ENCODE measurements at places on chromosomes 5 and 9.
A peak's percentile ranks its signal among the peaks of the same experiment; 100 is the strongest.

DNA sequence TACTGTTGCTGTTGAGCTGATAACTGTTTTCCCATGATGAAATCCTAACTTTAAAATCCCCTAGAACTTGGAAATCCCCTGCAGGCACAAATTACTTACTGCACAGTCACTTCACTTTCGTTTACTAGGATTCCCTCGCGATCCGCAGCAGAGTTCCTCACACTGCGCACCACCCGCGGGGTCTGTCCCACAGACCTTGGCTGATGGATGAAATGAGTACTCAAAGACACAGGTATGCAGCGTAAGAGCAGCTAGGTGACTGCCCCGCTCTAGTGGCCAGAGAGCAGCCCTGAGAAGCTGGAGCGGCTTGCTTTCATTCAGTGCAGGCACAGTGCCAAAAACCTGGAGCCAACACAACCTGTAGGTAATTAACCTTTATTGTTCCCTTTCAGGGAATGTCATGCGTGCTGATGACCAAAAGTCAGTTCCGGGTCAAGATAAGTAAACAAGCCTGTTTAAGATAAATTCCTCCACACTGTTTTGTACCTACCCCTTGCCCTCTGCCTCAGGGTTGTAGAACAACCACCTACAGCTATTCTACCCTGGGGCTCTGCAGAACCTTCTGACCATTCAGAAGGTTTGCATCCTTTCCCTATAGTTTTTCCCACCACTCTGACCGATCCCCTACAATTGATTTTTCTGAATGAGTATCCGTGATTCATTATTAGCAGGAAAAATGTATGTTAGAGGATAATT is 191.2 kb downstream of the CDH9 start:
- no peak for DNase-seq

DNA sequence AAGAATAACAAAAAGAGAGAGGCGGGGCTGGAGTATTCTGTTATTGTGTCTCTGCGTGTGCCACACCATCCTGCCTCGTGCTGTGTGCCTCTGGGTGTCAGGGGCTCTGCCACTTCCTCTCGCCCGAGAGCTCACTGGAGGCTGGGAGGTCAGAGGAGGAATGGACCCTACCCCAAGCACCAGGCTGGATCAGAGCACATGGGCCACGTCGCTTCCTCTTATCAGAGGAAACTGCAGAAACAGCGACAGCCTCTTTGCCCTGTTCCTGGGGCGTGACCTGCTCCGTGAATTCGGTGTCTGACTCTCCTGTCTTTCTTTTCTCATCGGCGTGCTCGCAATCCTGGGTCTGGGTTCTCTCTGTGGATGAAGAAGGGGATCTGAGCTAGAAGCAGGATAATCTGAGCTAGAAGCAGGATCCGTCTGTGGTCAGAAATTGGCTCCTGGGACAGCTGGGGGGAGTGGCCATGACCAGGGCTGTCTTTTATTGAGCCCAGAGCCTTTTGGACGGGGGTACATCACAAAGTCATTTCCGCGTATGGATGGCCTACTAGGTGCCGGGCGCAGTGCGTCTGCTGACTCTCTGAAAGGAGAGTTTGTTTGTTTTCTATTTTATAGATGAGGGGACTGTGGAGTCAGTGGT is 150.3 kb upstream of the COL5A1 start:
- DNase-seq: no peak

GRCh38 chr5:131758520-131758900 is 38.3 kb downstream of the FNIP1 start:
- no peak for DNase-seq

GRCh38 chr5:72741805-72742204 is 74.7 kb upstream of the TNPO1 start:
- DNase-seq: no peak

DNA sequence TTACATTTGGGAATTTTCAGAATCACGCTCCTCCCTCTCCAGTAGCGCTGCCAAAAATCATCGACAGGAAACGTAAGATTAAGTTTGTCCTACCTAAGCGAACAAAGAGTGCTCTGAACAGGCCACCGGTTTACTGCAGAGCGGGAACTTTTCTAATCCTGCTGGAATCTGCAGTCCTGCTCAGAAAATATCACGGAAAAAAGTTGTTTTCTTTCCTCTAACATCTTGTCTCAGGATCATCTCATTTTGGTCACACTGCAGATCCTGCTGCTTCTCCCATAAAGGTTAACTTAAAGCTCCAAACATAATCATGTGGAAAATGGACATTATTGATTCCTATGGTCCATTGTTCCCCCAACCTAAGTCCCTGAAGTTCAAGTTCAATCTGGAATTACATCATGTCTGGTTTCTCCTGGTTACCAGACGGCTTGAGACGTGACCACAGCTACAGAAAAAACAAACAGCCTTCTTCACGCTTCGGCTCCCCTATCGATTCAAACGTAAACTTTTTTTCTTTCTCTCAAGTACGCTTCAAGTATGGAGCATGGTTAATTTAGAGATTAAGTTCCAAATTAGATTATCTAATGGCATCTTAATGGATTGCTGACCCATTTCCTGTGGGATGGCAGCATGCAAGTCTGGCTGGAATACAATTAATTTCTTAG is 217.6 kb downstream of the NFIB start:
- DNase-seq: no peak

DNA sequence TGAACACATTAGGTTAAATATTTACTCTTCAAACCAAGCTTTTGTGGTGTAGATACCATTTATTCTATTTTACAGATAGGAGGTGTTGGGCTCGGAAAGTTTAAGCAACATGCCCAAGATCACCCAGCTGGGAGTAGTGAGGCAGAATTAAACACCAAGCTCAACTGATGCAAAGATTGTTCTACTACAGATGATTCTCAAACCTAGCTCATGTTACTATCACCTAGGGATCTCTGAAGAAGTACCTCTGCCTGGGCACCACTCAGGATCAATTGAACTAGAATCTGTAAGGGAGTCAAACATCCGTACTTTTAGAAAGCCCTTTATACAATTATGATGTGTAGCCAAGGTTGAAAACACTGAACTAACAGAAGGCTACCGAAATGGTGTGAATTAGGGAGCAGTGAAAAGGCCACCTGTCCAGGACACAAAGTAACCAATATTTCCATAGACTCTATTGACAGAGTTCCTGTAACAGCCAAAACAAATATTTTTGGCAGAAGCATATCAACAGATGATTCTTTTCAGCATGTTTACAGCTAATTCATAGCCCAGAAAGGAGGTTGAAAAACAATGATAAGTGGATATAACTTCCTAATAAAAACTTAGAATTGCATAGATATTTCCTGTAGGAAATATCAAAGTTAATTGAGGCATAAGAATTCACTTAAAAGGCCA is 158.5 kb upstream of the PTGER4 start:
- DNase-seq: no peak

- DNase-seq: no peak
Measured at GRCh38 chr9:32584784-32585183, 11.8 kb upstream of the NDUFB6 start.

GRCh38 chr9:133786907-133787753 is 49.0 kb upstream of the SARDH start:
- no peak for DNase-seq

GRCh38 chr9:115671236-115671962 is 482.2 kb upstream of the PAPPA start:
- no peak for DNase-seq

- no peak for DNase-seq
Measured at GRCh38 chr5:179217956-179218942, 127.0 kb downstream of the ADAMTS2 start.

DNA sequence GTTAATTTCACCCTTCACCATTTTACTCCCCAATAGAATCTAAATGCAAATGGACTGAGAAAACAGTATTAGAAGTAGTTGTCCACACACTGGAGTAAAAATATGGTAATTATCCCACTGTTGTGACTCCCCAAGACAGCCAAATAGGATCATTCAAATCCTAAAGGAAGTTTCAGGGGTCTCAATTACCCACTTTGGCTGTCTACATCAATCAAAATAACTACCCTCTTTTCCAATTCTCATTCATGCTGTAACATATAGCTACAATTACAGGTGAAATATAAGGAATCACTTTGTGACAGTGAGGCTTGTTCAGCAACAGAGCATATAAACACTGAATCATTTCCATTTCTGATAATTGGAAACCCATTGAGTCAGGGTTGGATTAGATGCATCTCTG is 220.1 kb downstream of the TMEM232 start:
- no peak for DNase-seq

- no peak for DNase-seq
Measured at GRCh38 chr9:71487061-71487460, 281.3 kb downstream of the CEMIP2 start.

- no peak for DNase-seq
Measured at GRCh38 chr5:163460562-163461171, at the start of gene HMMR. HMMR (plus strand) TSS chr5:163460632; CDS start chr5:163460693, 61 bp downstream.

DNA sequence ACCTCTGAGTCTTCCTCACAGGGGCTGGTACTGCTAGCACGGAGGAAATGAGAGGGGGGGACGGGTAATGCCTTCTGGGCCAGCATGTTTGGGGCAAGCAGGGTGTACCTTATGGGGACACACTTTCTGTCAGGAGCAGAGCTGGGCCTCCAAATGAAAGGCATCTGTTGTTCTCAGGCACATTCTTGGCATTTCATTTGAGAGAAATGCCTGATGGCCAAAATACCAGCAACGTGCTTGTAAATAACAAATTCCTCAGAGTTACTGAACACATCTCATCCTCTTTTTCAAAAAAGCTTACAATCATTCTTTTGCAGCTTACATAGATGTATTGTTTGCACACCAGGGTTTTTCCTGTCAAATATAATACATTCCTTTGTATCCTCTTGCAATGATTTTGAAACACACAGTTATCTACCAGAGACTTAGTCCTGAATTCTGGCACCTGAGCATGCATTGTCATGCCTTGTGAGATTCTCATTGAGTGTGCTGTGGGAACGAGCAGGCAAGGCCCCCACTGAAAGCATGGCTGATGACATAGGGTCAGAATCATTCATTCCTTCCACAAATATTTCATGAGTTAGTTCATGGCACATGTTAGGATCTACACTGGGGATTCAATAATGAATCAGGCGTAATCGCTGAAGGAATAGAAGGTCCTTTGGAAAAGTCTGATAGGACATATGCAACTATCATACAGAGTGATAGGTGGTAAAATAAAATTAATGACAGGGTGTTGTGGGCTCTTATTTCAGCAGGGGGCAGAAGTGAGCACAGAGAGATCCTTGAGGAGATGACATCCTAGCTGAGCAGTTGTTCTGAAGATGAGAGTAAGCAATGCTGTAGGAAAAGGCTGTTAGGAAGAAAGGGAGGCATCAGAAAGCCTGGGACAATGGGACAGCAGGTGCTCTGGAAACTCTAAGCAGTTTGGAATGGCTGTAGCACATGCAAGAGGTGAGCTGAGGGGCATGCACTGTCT is 260.9 kb upstream of the TUT7 start:
- DNase-seq: peak; percentile 40

GRCh38 chr5:154818471-154819116 is 31.8 kb downstream of the FAXDC2 start:
- no peak for DNase-seq

- no peak for DNase-seq
Measured at GRCh38 chr5:98468188-98468869, 305.1 kb upstream of the RGMB start.

- DNase-seq: no peak
Measured at GRCh38 chr9:99162759-99163364, 57.9 kb downstream of the TGFBR1 start.

GRCh38 chr5:61675015-61675692 is 343.1 kb downstream of the ZSWIM6 start:
- DNase-seq: no peak

GRCh38 chr5:69049151-69049550 is 44.7 kb upstream of the SLC30A5 start:
- DNase-seq: no peak

DNA sequence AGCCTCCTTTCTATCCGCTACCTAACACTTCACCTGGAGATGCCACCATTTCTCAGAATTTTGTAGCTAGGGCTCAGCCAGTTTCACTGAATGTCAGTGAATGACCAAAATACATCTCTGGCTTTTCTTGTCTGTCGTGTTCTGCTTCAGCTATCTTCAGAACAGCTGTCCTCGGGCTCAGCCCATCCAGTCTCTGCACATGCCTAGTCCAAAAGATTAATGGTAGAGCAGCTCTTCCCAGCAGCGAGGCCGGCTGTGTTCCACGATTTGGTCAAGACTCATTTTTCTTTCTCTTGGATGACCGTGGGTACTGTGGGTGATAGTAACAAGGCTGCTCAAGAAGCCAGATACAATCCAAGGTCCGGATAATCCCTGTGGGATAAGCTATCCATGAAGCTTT is 342.8 kb downstream of the GABRG2 start:
- DNase-seq: no peak

DNA sequence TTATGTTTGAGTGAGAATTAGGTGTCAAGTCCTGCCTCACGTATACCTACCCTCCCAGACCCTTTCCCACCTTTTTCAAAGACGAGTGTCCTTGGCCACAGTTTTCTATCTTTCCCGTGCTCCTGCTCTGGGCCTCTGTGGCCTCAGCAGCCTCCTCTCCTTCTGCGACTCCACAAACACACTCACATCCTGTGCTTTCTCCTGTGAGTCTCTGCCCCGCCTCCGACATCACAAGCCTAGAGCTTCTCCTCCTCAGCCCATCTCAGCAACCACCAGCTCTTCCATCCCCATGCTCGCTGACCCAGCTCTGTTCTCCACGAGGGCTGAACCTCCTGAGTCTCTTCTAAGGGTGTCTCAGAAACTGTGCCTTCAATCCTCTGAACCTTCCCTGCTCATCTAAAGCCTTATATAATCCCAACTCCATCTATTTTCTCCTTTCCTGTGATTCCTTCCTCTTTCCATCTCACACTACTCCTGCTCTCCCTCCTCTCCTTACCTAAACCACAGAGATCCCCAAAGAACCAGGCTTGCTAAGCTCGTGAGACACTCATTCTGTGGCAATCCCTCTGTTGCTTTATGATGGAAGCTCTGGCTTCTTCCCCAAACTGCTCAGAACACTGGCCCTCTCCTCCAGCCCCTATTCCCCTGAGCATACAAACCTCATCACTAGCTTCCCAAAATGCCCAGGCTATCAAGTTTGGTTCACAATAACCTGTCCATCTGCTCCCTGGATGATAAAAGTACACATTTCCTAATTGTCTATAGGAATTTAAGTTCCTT is 55.2 kb downstream of the RASEF start:
- DNase-seq: no peak

DNA sequence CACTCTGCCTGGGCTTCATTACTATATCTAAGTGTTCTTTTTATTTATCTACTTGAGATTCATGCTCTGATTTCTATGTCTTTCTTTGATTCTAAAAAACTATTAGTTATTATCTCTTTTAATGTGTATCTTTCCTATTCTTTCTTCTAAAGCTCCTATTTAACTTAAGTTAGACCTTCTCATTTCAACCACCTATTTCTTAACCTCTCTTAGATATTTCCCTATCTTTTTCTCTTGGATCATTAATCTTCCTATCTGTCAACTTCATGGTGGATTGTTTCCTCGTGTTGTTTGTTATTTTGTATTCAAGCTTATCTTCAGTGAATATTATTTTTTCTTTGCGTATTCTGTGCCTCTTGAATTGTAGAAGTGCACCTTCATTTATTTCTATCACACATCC is 202.1 kb downstream of the ADAMTS6 start:
- no peak for DNase-seq

GRCh38 chr9:89254773-89255125 is 56.2 kb upstream of the CKS2 start:
- DNase-seq: no peak
